ENCODE measurements at places on chromosomes 3 and 15.

- DNase-seq, result no peak
Observed at GRCh38 chr3:193095366-193095765, 145.7 kb upstream of the PLAAT1 start.

GRCh38 chr3:13647298-13648059 lies 98.6 kb downstream of the FBLN2 start:
- DNase-seq, result no peak

- peak; percentile 37 for DNase-seq
Observed at GRCh38 chr3:129827765-129828164, 65.7 kb downstream of the TMCC1 start.

- DNase-seq, result no peak
Observed at GRCh38 chr15:91664224-91664836, 189.2 kb upstream of the SLCO3A1 start.

DNA sequence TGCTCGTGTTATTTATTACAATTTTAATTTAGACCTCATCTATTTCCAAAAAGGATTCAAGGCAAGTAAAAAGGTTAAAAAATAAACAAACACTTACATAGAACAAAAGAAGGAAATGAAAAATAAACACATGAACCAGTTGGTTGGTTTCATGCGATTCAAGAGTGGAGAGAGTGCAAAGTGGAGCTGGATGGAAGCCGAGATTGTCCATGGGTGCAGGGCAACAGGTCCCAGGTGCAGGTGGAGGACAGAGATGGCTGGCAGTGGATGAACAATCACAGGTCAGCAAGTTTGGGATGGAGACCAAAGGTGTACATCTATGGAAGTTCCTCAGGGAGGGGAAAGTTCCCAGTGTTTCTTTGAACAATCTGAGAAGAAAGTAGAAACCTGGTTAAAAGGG lies 11.6 kb upstream of the SEMA5B start:
- no peak for DNase-seq

Data from activated gamma-delta T cell treated with Interleukin-2 at 50 U/mL for 16 hours (primary cell).